Ecto neural progenitor cell (in vitro differentiated cells): ENCODE measurements at places on chromosomes 7 and 10.

- no peak for DNase-seq
Observed at GRCh38 chr7:43799605-43800004, 41.1 kb downstream of the BLVRA start.

GRCh38 chr10:103706047-103706446, 149.3 kb downstream of the SH3PXD2A start:
- DNase-seq = no peak

DNA sequence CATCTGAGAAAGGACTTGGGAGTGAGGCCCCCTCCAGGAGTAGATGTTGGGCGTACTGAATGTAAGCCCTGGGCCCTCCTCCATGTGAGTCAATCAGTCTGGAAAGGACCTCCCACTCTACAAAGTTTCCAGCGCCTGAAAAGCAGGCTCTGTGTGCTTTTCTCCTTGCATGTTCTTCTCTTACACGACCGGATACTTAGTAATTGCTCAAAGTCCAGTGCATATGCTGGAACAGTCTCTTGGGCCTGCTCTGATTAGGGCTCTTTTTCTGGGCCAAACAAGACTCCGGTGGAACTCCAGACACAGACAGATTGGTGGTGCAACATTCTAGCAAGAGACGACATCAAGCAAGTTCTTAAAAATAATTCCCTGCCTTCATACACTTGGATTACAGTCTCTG, 38.3 kb upstream of the RAPGEF5 start:
- no peak for DNase-seq

GRCh38 chr10:18312374-18313139, 172.3 kb downstream of the CACNB2 start:
- no peak for DNase-seq

DNA sequence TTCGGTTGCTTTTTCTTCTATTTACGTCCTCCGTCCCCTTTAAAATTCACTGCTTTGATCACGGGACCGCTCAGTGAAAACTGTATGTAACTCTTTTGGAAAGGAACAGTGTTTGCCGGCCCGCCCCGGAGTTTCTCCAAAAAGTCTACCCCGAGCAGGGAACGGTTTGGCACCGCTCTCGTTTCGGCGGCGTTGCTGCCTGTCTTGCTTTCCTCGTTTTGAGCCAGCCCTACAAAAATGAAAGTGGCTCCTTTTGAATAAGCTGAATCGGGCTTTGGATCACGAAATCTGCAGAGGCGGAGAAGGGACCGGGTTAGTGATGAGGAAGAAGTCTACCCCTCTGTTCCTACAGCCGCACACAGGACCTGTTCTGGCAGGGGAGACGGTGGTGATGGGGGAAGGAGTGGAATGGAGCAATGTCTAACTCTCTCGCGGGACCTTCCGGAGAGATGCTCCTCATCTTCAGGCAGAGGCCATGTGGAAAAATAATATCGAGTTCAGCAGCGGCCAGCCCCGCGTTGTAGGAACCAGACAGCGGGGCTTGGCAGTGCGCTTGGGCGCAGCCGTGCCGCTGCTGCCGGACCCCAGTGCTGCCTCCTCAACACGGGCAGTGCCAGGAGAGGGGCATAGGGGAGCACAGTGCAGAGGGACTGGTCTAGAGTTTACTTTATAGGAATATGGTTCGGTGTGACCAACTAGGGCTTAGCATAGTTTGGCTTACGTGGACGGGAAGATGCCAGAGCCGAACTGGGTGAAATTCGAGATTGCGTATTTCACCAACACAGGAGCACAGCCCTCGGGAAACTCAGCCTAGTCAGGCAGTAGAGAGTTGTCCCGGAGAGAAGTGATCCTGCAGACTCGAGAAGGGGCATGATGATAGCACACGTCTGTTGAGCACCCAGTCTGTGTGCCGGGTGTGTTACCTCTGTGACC, 1.4 kb downstream of the HTRA1 start:
- no peak for DNase-seq

GRCh38 chr10:118922226-118922625, 107.3 kb upstream of the NANOS1 start:
- DNase-seq = no peak

DNA sequence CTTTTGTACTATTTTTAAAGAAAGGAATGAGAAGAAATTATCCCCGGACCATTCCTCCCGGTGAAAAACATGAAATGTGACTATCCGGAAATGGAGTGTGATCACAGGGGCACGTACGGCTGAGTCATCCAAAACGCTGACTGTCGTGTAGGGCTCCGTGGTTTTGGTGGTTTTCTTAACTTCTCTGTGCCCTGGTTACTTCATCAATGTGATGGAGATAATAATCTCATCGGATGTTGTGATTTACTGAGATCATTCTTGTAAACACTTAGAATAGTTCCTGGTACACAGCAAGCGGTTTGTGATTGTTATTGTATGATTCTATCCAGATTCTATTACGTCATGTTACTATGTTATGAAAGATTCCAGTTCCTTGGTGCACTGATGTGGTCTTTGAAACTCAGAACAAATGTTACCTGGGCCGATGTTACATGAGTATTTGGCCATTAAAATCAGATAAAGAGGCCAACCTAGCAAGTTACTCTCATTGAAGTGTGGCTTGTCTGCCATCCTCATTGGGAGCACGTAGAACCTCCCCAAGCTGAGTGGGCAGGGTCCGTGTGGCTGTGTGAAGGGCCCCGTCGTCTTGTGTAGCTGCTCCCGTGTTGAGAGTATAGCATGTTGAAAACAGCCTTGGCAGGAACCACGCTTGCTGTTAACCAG, 99.5 kb downstream of the CAMK1D start:
- no peak for DNase-seq

- no peak for DNase-seq
Observed at GRCh38 chr10:101686133-101686925, 8.6 kb downstream of the FBXW4 start.

DNA sequence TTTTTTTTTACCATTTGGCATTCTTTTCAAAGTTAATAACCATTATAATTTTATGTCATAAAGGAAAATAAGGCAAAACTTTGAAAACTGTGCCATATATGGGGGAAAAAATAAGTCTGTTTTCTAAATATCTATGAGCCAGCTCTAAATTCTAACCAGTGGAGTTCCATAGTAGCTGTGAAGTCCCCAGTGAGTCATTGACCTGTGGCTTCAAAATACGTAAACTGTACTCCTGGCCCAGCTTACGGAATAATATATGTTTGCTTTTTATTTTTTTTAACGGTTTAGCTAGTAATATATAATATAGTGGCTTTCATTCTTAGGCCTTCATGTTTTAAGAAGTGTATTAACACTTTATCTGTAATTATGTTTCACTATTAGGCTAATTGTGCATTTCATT, 20.5 kb downstream of the ZRANB1 start:
- no peak for DNase-seq
